Activated naive CD4-positive, alpha-beta T cell treated with anti-CD3 and anti-CD28 coated beads, Interleukin-2, amount 50 U/mL, for 72 hours (primary cell): ENCODE measurements at places on chromosomes 3 and 15. TPM values are rescaled to one million over a fixed set of nuclear protein-coding genes. Genes with fewer than 3 reads are reported as not detected.

The TAMM41 gene
- 35.2 TPM for total RNA-seq

The STAB1 gene
- 0.36 TPM for total RNA-seq

The DPPA4 gene
- total RNA-seq: not detected

The CYP8B1 gene
- total RNA-seq: not detected

The ALDH1L1 gene
- 0.34 TPM for total RNA-seq

The DENND6A gene
- total RNA-seq: 19.9 TPM

The PRR20G gene
- not detected for total RNA-seq

The TAGLN3 gene
- total RNA-seq: 0.49 TPM

The BNC1 gene
- total RNA-seq: not detected

The TLE3 gene
- 171 TPM for total RNA-seq

The MAGEF1 gene
- 15.7 TPM for total RNA-seq

The PROS1 gene
- total RNA-seq: 1.8 TPM

The MST1R gene
- total RNA-seq: 0.68 TPM

The PLA1A gene
- total RNA-seq: not detected
